Testis (tissue), 5 donors: ENCODE measurements at places on chromosomes 11 and 22. TPM values are rescaled to one million over a fixed set of nuclear protein-coding genes. Genes with fewer than 3 reads are reported as not detected.

SPECC1L gene
- polyA plus RNA-seq, result 70.0 TPM

DNA sequence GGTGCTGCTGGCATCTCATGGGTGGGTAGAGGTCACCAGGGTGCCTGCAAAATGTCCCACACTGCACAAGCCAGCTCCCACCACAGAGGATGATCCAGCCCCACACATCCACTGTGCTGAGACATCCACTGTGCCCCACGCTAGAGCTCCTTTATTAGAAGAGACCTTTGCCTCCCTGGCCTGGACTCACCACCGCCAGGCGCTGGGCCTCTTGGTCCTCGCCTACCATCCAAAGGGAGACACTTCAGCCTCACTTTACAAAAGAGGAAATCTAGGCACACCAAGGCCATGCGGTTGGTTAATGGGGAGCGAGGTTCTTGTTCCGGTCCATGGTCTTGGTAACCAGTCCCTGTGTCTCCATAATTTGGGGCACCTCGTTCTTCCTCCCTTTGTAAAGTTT, 3.4 kb upstream of the ANO1 start:
- no peaks in the 10 kb centered on the region for H3K27me3 ChIP-seq
- no peaks in the 10 kb centered on the region for H3K4me1 ChIP-seq
- no peak for DNase-seq

DNA sequence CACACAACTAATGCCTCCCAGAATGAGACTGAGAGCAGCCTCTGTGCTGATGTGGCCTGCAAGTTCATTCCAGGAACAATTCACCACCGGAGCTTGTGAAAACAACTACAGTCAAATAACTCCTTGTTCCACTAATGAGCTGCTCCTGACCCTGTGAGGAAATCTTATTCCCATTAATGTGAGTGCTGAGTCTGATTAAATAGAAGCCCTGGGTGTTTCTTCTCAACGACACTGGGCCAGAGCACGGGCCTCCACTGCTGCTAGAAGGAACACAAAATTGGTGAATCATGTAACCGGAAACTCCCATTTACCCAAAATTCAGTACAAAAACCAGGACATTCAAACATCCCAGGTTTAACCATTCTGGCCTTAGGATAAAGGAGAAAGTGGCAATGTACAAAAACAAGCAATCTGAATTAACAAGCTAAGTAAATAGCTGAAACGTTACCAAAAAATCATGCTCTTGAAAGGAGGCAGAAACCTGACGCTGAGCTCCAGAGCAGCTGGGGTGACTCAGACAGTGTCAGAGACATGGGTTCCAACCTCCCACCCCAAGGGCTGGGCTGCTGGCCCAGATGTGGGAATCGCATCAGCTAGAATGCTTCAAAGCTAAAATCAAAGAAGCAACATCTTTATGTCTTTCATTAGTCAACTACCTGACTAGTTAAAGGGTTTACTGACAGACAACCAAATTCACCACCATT, 26.7 kb downstream of the SERGEF start:
- no peaks in the 10 kb centered on the region for H3K4me1 ChIP-seq
- H3K27ac ChIP-seq, result no peak overlapping the region
- peak; percentile 43 for DNase-seq
- no peak overlapping the region for H3K4me3 ChIP-seq

DNA sequence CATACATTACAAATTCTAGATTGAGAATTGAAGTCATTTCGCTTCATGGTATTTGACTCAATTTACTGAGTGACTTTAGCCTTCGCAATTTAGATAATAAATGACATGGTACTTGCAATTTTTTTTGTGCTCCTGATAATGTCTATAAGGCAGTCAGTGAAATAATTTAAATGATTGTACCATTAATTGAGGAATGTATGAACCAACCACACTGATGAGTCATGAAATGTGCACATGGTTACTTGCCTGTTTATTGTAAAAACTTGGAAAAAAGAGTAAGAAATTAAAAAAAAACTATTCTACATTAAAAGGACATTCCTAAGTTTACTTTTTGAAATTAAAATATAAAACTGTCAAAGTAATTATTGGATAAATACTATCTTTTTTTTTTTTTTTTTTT, 43.3 kb downstream of the DNAJC24 start:
- no peaks in the 10 kb centered on the region for H3K4me1 ChIP-seq
- H3K4me3 ChIP-seq, result no peak overlapping the region
- no peak for DNase-seq
- no peaks in the 10 kb centered on the region for H3K27me3 ChIP-seq

DNA sequence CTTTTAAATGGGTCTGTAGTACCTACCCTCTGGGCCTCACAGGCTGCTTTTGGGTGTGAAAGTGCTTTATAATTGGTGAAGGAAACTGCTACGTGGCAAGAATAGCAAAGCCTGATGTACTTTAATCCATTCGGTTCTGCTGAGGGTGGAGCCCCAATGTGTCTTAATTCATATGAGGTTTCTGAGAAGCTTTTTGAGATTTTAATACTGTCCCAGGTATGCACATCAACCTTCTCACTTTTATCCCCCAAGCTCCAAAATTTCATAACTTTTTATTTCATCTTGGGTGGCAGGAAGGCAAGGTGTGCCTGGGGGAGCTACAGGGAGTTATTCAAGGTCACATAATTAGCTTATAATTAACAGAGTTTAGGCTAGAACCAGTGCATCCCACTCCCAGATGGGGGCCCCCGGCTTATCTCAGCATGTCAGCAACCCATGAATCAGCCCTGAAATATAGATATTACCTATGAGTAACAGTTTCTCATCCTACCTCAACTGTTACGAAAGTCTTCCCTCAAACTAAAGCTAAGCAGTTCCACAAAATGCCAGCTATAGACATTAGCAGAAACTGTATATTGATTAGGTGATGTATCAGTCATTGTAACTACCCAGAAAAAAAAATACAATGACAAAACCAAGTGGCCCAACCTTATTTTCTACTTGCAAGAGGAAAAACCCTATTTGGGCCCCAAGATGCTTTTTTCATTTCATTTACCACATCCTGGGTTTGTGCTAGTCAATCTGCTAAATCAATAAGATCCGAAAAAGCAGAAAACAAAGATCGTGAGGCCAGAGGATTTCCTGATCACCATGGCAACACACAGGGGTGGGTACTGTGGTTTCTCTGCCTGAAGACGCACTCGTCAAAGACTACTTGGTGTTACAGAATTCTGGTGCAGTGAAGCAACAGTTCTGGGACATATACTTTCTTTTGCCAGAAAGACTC, 26.7 kb downstream of the CD44 start:
- no peaks in the 10 kb centered on the region for H3K4me1 ChIP-seq
- H3K27me3 ChIP-seq, result no peaks in the 10 kb centered on the region
- H3K4me3 ChIP-seq, result no peak overlapping the region
- H3K27ac ChIP-seq, result no peak overlapping the region

GRCh38 chr11:58927393-58928106, 11.7 kb upstream of the GLYATL1 start:
- peak; percentile 30 for DNase-seq
- no peak overlapping the region for H3K27ac ChIP-seq
- no peaks in the 10 kb centered on the region for H3K36me3 ChIP-seq
- H3K4me1 ChIP-seq, result peaks cover 4% of the 10 kb centered on the region
- peak overlapping the region; percentile 4 for H3K4me3 ChIP-seq
- no peaks in the 10 kb centered on the region for H3K27me3 ChIP-seq
